ENCODE measurements at places on chromosomes 7 and 10.

GRCh38 chr10:125149036-125149679, 11.2 kb downstream of the CTBP2 start:
- DNase-seq: no peak

DNA sequence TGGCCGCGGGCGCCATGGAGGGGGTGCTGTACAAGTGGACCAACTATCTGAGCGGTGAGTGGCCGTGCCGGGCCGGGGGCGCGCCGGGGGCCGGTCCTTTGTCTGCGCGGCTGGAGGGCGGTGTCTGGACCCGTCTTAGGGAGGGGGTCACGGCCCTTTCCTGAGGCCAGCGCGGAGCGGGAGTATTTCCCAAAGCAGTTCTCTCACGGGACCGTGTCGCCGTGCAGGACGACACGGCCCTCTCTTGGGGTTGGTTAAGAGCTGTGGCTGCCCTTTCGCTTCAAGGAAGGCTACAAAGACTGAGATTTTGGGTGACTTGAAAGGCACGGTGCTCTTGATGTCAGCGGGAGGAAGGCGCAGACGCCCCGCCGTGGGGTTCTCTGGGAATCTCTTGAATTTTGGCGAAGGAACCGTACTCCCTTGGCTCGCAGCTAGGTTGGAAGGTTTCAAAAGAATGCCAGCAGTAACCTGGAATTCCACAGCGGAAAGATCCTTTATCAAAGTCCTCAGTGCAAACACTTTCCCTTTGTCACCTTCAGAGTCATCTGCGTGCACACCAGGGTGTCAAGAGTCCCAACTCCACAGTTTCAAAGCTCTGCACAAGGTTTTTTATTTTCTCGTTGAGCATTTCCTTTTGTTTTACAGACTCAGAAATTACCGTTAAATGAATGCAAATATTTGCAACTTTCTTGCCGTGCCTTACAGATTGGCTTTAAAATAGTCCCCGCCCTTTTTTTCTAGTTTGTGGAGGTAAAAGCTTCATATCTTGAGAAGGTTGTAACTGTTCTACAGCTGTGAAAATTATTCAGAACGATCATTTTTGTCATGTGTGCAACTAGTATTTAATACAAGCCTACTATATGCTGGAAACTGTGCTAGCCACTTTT, 780 bp downstream of the PLEKHA8 start:
- no peak for DNase-seq

- no peak for DNase-seq
Measured at GRCh38 chr7:130070861-130071622, 708 bp downstream of the KLHDC10 start.

GRCh38 chr10:129133856-129134255, 333.2 kb upstream of the MGMT start:
- DNase-seq: no peak

DNA sequence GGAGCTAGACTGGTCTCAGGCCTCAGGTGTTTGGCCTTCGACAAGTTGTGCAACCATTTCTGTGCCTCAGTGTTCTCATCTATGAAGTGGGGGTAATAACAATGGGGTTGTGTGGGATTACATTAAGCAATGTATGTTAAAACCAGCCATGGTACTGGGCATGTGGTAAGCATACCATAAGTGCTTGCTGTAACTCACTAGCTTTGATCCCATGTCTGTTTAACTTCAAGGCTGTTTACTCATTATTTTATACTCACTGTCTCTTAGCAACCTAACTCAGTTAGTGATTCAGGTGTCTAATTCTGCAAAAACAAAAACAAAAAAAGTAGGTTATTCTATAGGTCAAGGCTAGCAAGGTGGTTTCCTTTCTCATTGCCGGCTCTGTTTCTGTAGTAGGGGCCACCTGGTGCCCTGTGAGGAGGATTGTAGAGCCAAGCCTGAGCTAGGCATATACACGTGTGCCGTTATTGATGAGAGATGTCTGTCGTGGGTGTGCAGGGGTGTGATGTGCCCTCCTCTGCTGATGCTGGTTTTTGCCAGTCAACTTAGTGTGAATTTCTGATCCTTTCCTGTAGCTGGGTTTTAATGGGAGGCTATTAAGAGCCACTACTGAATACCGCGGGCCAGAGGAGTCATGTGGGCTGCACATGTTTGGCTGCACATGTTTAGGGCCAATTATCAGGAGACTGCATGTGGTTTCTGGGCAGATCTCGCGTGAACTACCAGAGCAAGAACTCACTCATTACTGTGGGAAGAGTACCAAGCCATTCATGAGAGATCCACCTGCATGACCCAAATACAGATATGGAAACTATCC, 56.2 kb downstream of the EEPD1 start:
- no peak for DNase-seq

GRCh38 chr10:82310839-82311238, 435.8 kb downstream of the NRG3 start:
- no peak for DNase-seq

- no peak for DNase-seq
Measured at GRCh38 chr10:1545524-1545923, 191.8 kb downstream of the ADARB2 start.

DNA sequence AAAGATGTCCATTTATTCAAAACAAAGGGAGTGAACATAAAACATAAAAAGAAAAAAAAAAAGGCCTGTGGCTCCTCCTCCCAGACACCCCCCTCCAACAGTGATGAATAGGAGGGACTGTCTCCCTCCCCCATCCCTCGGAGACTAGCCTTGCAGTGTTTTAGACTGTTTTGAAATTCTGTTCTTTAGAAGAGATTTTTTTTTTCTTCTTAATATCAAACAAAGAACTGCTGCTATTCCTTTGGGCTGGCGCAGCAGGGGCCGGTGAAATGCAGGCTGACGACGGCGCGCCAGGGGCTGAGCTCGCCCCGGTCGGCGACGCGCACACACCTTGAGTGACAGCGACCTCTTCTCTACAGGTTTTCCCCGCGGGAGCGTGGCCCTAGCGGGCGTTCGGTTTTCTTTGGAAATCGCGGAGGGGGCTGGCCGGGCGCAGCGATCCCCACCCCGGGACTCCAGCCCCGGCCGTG, at the start of gene LANCL2:
TSS of gene LANCL2 (plus strand) at position 133 of the 470 bp plus-strand sequence. CDS start 689 bp downstream, outside the sequence.
- DNase-seq: no peak

GRCh38 chr7:130996833-130997231, 262.8 kb upstream of the KLF14 start:
- no peak for DNase-seq

DNA sequence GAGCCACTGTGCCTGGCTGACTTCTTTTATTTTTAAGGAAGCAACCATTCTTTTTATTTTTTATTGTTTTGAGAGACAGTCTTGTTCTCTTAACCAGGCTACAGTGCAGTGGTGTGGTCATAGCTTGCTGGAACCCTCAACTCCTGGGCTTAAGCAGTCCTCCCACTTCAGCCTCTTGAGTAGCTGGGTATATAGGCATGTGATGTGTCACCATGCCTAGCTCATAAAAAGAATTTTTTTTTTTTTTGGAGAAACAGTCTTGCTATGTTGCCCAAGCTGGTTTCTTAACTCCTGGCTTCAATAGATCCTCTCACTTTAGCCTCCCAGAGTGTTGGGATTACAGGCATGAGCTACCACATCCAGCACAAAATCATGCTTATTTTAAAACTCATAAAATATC, 5.8 kb downstream of the MCU start:
- no peak for DNase-seq

DNA sequence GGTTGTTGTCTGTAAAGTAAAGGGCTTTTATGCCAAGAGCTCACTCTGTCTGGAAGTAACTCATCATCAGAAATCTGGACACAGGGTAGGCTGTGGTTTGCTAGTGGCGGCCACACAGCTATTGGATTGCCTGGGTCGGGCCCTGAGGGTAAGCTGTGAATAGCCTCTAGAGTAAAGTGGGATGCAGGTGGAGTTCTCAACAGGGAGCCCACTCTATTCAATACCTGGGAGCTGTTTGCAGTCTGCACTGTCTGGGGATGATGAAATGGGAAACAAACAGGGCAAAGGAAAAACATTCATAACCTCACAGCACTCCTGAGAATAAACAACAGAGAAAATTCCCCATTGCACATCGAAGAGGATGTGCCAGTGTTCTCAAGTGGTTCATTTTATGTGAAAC, 582.6 kb downstream of the CALN1 start:
- no peak for DNase-seq

- no peak for DNase-seq
Measured at GRCh38 chr10:63318491-63318890, 147.3 kb downstream of the JMJD1C start.

DNA sequence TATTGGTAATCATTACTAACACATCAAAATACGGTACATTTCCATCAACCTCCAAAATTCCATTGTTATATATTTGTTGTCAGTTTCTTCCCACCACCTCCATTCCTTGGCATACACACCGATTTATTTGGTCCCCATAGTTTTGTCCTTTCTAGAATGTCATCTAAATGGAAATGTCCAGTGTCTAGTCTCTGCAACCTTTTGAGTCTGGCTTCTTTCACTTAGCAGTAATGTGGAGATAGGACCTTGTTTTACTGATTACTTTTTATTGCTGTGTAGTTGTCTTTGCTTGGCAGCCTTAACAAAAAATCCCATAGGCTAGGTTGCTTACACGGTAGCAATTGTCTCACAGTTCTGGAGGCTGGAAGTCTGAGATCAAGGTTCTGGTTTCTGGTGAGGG, 22.5 kb downstream of the TRRAP start:
- DNase-seq: no peak

DNA sequence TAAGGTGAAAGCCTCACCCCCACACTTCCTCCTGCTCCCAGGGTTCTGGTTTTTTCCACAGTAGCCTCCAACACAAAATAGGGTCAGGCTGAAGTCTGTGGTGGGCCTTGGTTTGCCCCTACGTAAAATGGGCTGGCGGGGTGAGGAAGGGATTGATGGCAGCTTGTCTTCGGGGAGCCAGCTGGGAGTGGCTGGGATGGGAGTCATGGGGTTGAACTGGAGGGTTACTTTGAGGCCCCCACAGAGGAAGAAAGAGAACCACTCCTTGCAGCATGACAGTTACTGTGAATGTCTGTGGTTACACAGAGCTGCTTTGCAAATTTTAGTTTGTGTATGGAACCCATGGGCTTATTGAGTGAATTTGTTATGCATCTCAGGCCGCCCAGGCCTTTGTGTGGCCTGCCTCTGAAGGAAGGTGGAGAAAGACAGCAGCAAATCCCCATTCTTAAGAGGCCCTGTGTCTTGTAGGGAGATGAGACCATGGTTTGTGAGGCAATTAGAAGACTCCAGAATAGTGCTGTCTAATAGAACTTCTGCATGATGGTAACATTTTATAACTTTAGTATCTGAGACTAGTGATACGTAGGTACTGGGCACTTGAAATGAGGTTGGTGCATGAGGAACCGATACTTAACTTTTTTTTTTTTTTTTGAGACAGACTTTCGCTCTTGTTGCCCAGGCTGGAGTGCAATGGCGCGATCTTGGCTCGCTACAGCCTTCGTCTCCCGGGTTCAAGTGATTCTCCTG, 8.1 kb downstream of the TRIM8 start:
- DNase-seq: no peak

DNA sequence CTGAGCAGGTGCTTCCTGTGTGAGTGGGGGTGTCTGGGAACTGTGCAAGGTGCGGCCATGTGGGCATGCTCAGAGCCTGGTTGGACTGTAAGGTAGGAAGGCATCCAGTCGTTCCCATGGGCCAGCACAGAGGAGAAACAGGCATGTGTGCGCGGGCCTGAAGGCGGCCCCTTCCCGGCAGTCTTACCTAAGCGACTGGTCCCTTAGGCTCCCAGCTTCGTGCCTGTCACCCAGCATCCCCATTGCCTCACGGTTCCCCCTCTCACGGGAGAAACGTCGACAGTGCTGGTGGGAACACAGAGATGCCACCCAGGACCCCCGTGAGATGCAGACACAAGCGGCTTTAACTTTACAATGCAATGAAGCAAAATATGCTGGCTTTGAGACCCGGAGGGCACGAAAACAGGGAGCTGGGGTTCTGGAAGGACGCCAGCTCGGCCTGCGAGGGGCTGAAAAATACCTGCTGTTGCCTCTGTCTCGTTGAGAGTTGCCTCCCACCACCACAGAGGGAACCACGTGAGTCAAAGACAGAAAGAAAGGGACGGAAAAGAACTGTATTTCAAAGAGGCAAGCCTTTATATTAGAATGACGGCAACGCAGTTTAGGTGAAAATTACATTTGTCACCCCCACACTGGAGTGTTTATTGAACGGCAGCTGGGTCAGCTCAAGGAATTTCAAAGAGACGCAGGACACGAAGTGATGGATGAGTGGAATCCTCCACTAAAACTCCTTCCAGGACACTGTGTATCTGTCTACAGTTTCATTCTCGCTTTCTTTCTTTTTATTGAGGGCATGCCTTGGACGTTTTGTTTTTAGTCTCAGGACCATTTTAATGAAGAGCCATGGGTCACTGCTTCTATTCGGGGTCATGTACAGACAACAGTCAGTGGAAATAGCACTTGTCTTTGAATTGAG, 128.4 kb downstream of the DNAJB6 start:
- no peak for DNase-seq

DNA sequence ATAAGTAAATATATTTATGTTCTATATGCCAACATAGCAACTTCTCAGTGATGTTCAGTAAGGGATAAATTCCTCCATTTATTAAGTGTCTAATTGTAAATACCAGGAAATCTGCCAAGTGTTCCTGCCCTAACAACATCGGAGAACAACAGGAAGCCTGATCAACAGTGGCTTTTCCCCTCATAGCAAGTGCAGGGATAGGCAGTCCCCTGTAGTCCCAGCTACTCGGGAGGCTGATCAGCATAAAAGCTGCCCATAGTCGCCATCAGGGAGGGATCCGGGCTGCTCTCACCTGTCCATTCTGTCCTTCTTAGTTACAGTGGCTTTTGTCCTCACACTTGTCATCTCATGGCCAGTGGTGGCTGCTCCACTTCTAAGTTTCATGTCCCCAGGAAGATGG, 141.3 kb downstream of the IDE start:
- no peak for DNase-seq

GRCh38 chr10:46229144-46229563, 57.6 kb upstream of the ANTXRL start:
- DNase-seq: no peak

DNA sequence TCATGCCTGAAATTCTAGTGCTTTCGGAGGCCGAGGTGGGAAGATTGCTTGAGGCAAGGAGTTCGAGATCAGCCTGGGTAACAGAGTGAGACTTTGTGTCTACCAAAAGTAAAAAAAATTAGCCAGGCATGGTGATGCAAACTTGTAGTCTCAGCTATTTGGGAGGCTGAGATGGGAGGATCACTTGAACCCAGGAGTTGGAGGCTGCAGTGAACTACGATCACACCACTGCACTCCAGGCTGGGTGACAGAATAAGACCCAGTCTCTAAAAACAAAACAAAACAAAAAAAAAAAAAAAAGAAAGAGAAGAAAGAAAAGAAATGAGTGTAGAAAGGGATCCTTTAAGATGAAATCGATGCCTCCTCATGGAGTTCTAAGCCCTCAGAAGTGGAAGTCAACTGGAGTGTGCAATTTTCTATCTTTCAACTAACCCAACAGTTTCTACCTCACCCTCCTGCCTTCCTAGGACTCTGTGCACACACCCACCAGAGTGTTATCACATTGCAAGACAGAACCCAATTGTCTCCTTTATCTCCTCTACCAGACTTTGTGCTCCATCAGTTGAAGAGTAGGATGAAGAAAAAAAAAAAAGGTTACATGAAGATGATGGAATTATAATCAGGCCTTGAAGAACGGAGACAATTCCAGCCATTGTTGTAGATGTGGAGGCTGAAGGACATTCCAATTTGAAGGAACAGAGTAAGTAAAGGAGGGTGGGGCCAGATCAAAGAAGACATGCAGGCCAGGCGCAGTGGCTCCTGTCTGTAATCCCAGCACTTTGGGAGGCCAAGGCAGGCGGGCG, 26.9 kb downstream of the NYAP1 start:
- DNase-seq: no peak

Measured in NCI-H524 treated with DMSO at 0.1 percent for 48 hours (cell line).